ENCODE measurements at places on chromosomes 7 and 10.

DNA sequence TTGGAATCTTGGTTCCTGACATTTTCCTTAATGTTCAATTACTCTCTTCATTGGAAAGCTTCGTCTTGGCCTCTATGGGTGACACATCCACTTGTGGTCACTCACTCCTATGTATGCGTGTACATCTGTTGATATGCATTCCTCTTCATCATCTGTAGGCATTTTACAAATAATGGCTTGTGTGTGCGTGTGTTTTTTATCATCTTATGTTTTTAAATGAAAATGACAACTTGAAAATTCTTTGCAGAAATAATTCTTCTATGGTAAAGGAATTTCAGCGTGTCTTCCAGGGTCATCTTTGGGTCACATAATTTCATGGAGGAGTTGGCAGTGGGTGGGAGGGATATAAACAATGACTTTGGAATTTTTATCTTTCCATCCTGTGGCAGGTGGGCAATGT lies 925.1 kb downstream of the LRMDA start:
- DNase-seq = no peak

DNA sequence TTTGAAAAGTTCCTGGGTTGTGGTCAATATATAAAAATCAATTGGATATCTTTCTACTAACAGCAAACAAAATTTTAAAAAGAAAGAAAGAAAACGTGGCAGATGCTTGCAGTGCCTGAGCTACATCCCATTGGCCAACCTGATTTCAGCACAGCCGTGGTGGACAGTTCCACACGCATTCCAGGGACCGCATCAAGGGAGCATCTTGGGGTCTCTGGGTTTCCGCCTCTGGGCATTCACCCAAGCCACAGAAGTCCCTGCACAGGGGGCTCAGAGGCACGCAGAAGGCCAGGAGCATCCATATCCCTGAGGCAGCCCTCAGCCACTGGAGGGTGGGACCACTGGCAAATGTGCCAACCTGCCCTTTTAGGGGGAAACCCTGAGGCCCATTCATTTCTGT lies 254.5 kb upstream of the RNF32 start:
- DNase-seq = no peak

GRCh38 chr7:15593382-15593781 lies 31.6 kb upstream of the AGMO start:
- DNase-seq = no peak

DNA sequence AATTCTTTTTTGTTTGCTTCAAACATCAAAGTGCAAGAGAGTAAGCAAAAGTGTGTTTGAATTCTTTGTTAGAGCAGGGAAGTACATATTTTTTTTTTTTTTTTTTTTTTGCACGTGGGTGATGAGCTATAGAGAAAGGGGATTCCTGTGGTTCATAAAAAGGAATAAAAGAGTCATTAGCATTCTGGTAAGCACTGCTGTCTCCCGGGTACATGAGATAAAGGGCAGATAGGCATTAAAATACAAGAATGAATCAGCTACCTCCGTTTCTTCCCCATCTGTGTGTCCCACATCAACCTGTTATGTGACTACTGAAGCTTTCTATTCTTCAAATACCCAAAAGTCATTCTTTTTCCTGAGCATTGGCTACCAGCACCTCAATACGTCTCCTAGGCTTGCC lies 102.4 kb upstream of the SEMA3D start:
- DNase-seq = no peak

All from choroid plexus epithelial cell (primary cell).